Daoy (cell line): ENCODE measurements at places on chromosomes 16 and 17.

DNA sequence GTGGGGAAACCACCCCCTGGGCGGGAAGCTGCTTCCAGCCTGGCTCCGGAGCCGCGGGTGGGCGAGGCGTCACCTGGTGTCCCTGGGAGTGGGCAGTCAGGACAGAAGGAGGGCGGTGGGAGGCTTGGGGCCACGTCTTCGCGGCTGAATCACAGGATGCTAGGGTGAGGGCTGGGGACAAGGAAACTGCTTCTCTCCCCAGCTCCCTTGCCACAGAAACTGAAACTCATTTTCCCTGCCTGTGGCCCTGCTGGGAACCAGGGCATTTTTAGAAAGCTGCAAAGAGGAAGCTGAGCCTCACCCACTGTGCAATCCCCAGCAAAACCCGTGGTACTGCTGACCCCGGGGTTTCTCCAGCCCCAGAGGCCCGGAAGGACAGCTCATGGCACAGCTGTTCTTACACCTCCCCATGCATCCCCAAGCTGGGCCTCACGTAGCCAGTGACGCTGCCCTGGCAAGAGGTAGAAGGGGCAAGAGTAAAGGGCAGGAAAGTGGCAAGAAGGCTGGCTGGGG lies 8.2 kb downstream of the RHBDF2 start:
- peak; percentile 83 for DNase-seq

GRCh38 chr16:3645504-3646347 lies 8.8 kb upstream of the DNASE1 start:
- DNase-seq, result no peak

DNA sequence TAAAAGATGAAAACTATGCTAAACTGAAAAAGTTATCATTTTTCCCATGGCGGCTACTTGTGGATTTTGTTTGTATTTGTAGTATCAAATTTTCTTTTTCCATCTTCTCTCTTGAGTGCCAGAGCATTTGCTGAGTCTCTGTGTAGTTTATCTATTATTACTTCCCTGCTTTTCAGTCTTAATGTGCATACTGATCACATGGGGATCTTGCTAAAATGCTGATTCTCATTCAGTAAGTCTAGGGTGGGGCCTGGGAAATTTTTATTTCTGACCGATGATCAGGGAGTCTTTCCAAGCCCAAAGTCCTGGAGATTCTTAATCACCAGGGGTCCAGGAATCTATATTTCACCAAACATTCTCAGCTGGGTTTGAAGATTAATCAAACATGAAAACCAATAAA lies 189.0 kb upstream of the GOT2 start:
- no peak for DNase-seq

GRCh38 chr17:70084476-70084875 lies 9.5 kb downstream of the KCNJ16 start:
- DNase-seq, result no peak

GRCh38 chr16:54932021-54932660 lies 1.5 kb downstream of the IRX5 start:
- peak; percentile 7 for DNase-seq

DNA sequence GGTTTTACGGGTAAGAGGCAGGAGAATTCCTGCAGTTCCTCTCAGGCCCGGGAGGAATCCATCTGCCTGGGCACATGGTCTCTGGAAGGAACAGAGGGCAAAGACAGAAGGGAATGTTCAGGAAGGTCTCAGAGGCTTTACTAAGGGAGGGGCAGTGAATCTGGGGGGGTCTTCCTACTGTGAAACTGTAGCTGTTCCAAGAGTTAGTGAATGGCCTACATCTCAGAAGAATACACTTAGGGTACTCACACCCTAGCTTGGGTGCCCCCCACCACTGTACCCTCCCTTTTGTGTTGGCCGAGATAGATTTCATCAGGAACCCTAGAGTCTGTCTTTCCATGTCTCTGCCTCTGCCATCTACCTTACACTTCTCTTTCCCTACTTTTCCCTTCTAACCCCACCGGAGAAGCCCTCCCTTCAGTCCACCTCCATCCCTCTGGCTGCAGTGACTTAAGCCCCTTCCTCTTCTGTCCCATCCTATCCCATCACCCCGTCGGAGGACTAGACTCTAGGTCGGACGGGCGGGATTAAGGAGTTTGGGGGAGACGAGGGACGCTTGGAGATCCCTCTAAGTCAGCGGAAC lies 316 bp downstream of the DLG4 start:
- DNase-seq, result no peak

GRCh38 chr16:8262299-8262698 lies 328.0 kb downstream of the TMEM114 start:
- DNase-seq, result peak; percentile 3
